ENCODE measurements at places on chromosomes 7 and 10. TPM values are rescaled to one million over a fixed set of nuclear protein-coding genes. Genes with fewer than 3 reads are reported as not detected.

GPR15LG gene
- total RNA-seq = not detected

DNA sequence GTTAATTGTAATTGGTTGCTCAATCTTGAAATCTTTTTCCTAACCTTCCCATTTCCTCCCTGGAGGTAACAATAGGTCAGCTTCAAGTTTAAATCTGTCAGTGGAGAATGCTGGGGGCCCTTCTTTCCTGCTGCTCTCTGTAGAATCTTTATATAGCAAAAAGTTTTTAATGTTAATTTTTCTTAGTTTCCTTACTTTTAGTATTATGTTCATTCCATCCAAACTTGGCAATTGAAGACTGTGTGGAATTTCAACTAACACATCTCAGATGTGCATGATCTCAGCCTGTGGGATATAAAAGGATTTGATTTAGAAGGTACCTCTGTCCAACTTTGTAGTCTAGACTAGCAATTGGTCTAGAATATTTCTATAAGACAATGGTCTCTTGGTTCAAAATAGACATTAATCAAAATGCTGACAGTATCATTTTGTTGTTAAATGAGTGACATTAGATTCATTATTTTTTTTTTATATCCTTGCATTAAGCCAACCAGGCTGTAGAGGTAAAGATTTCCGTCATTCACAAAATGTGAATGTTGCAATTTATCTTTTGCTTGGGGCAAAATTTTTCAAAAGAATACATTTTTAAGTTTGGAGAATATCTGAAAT is 100.4 kb upstream of the SEMA3A start:
- no peak for DNase-seq

DNA sequence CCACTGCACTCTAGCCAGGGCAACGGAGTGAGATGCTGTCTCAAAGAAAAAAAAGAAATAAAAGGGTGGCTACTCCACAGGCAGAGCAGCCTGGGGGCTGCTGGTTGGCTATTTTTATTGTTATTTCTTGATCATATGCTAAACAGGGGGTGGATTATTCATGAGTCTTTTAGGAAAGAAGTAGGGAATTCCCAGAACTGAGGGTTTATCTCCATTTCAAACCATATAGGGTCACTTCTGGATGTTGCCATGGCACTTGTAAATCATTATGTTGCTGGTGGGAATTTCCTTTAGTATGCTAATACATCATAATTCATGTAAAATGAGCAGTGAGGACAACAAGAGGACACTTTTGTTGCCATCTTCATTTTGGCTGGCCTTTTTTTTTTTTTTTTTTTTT is 52.1 kb upstream of the GHITM start:
- DNase-seq = no peak

DNA sequence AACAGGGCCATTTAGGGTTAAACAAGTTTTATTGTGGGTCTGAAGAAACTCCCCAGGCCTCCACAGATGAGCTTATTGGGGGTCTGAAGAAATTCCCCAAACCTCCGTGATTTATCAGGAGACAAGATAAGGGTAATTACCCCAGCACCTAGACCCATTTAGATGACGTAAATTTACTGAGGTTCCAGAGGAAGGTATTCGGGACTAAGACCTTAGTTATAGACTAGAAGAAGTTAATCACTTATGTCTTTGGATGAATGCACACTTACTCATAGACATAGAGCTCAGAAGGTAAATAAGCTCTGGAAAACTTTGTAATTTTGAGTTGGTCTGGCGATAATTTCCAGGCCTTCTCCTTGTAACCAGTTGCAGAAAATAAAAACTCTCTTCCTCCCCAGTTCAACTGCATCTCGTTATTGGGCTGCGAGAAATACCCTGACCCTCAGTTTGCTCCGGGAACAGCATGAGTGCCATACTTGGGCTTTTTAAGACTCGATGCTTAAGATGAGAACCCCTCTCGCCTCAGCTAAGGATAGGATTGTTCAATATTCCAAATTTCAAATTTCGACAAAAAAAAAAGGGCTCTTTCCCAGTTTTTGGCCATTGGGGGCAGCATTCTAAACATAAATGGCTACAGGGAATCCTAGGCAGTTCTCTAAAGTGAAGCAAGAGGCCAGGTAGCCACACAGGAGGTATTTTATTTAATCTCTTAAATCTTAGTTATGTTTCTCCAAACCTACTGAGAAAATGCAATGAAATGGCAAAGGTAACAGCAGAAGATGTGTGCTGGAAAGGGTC is 74.7 kb upstream of the PFKP start:
- no peak for DNase-seq

- DNase-seq = no peak
Observed at GRCh38 chr10:103690281-103690680, 165.1 kb downstream of the SH3PXD2A start.

- DNase-seq = no peak
Observed at GRCh38 chr7:32191305-32191704, 121.1 kb upstream of the PDE1C start.
